ENCODE measurements at places on chromosomes 4 and X. TPM values are rescaled to one million over a fixed set of nuclear protein-coding genes. Genes with fewer than 3 reads are reported as not detected.

GRCh38 chr4:99028187-99028586 lies 32.7 kb downstream of the METAP1 start:
- no peak for DNase-seq

DNA sequence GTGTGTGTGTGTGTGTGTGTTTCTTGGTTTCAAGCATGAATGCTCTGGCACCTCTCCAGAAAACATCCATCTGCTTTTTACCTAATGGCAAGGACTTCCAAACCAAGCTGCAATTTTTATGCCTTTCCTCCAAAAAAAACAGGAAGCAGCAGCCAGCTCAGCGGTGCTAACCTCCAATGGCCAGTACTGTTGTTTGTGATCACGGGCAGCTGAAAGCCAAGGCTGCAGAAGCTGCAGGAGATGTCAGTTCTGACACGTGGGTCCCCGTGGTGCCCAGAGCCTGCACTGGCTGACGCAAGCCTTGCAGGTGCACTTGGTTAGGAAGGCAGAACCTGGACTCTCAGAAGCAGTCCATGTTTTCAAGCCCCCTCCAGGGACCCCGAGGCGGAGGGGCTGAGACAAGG lies 313.6 kb upstream of the DDX53 start:
- no peak for DNase-seq

GRCh38 chrX:37651921-37652452 lies 33.6 kb upstream of the XK start:
- DNase-seq = no peak

- no peak for DNase-seq
These were observed 69.3 kb downstream of the ABCB7 start for GRCh38 chrX:75086731-75087195.

DNA sequence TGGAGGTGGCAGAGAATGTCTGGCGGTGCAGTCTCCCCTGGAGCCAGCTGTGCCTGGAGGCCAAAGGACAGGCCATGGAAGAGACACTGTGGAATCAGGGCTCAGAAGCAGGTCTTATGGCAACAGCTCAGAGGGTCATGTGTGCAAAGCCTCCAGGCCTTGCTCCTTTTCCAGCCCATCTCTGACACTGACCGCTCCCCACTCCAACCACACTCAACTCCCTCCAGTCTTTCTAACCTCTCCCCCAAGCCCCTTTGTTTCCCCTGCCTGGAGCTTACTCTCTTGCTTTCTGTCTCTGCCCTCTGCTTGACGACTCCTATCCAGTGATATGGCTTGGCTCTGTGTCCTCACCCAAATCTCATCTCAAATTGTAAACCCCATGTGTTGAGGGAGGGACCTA lies 34.2 kb upstream of the CRMP1 start:
- DNase-seq = no peak

DNA sequence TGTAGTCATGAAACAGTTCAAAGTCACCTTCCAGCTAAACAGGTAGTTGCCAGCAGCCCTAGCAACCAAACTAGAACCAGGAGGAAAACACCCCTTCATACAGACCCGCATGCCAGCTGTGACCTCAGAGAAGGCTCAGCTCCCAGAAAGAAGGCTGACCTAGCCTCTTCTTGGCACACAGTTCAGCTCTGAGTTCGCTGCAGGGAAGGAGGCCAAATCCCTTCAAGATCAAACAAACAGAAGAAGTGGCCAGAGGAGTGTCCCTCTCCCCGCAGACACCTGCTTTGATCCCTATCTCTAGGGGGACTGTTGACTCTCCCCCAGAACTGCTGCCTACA lies 56.0 kb downstream of the HADH start:
- DNase-seq = no peak

DNA sequence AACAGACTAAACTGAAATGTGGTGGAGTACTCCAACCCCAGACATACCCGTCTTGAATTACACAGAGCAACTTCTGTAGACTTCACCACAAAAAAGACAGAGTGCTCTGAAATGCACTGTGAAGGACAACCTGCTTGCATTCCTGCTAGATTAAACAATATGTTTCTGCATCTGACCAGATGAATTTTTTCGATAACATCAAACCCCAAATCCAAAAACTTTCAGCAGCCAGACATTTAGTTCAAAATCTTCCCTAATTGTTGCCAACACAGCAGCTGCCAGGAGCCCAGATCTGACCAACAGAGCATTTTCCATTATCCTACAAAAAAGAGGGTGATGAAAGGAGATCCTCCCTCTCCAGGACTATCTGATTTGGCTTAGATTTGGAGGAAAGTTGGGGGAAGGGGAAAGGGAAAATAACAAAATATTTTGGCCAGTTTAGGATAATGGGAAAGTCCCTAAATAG lies 356.5 kb downstream of the PDGFC start:
- no peak for DNase-seq

GRCh38 chr4:121998024-121998423 lies 46.2 kb upstream of the TRPC3 start:
- peak; percentile 17 for DNase-seq

GRCh38 chrX:37653397-37654085 lies 32.0 kb upstream of the XK start:
- no peak for DNase-seq

DNA sequence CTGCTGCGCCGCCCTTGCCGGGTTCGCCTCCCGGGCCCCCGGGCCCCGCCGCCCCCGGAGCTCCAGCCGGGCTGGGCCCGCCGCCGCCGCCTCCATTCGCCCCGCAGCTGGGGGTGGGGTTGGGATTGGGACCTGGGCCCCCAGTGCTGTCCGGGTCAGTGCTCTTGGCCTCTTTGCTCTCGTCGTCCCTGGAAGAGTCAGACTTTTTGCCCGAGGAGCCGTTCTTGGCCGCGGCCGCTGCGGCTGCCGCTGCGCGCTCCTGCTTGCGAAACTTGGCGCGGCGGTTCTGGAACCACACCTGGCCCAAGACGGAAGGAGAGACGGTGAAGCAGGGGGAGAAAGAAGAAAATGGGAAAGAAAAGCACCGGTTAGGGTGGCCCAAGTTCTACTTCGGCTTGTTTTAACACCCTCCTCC lies 2.5 kb downstream of the PHOX2B start:
- DNase-seq = no peak

DNA sequence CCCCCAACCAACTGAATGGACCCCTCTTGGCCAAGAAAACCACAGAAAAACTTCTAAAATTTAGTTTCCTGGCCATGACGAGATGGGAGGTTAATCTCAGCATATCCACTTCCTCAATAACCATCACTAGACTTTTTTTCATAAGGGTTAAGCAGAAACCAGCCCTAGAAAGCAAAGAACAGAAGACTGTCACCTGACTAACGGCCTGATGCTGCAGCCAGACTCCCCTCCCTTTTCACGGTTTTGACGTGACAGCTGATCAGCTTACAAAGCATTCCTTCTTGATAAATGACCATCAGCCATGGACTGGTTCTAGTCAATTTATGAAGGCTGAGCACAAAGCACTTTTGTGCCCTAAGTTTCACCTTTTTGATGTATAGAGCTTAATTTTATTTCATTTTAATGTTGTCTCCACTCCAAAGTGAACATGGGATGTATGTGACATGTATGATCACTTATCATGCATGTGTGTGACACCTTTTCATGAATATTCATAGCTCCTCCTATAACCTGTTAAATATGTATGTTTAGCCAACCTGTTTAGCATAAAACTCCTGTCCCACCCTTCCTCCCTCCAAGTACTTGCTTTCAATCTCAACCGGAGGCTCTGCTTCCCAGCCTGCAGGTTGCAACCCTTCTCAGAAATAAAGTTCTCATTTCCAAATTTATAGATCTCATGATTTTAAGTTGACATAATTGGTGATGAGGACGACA lies 56.3 kb downstream of the SERTM2 start:
- DNase-seq = no peak

DNA sequence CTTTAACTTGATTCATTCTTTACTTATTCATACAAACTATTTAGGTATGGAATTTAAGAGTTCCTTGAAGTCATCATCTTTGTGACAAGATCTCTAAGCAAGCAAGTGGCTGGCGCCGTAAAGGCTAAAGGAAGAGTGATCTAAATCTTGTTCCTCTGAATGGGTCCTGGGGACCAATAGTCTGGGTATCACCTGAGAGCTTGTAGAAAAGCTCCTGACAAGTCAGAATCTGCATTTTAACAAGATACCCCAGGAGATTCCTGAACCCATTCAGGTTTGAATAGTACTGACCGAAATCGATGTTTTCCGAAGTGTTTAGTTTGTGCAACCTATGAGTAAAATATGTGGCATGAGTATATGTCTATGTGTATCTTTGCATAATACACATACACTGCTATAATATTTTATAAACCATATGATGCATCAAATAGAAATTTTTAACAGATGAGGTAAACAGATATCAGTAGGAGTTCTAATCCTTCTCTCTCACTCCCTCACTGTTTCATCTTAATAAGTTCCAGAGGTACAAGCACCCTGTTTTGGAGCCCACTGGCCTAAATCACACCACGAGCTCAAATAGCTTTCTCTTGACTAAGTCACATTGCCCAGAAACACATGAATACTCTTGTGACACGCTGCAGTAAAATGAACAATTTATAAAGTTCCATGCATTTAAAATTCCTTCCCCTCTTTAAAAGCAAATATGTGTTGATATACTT lies 170.0 kb downstream of the RELL1 start:
- no peak for DNase-seq

DNA sequence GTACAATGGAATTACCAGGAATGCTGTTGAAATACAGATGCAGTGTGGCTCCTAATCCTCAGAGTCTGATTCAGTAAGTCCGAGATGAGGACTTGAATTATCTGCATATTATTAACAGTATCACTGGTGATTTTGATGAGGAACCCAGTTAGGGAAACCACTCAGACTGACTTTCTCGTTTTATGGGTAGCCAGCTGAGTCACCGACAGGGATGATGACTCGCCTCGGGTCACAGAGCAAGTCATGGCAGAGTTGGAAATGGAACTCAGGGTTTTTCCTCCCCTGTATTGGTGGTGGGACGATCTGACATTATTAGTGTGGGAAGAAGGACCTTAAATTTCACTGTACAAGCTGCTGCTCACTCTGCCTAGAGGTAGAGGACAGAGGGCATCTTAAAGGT lies 51.3 kb downstream of the RTL9 start:
- peak; percentile 16 for DNase-seq

CAPN6 gene
- not detected for total RNA-seq

RAI2 gene
- not detected for total RNA-seq

ARHGEF6 gene
- total RNA-seq = 119 TPM

SLC7A11 gene
- 7.1 TPM for total RNA-seq

SYTL5 gene
- not detected for total RNA-seq
